ENCODE measurements at places on chromosomes 5 and 9.

DNA sequence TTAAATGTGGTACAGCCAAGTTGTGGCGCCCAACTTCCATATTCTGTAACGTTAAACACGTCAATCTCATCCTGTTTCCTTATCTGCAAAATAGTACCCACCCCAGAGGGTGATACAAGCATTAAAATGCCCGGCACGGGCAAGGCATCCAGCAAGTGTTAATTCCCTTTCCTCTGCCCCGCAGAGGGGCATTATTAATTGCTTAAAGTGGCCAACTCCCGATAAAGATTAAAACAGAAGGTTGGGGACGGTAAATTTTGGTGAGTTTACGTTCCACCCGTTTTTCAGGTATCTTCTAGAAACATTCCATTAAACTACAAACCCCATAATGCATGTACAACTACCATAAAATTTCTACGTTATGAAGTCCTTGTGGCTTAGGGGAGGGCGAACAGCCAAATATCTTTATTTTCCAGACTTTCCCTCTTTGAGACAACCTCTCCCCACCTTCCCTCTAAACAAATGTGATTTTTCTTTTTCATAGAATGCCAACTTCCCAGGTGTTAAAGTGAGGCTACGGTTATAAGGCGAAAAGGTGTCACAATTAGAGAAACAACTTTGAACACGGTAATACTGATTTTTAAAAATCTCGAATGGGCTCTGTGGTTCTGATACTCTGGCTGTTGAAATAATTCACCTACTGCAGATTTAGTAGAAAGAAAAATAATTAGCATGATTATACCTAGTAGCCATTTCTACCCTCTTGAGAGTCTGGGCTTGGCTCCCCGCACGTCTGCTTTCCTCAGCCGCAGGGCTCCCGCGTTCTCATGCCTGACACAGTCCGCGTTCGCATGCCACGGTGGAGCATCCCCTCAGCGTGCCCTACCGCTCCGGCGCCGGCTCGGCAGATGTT, 1.2 kb upstream of the GPBP1 start:
- DNase-seq = no peak

- DNase-seq = no peak
These were observed 109.7 kb downstream of the TRIO start for GRCh38 chr5:14252793-14253192.

DNA sequence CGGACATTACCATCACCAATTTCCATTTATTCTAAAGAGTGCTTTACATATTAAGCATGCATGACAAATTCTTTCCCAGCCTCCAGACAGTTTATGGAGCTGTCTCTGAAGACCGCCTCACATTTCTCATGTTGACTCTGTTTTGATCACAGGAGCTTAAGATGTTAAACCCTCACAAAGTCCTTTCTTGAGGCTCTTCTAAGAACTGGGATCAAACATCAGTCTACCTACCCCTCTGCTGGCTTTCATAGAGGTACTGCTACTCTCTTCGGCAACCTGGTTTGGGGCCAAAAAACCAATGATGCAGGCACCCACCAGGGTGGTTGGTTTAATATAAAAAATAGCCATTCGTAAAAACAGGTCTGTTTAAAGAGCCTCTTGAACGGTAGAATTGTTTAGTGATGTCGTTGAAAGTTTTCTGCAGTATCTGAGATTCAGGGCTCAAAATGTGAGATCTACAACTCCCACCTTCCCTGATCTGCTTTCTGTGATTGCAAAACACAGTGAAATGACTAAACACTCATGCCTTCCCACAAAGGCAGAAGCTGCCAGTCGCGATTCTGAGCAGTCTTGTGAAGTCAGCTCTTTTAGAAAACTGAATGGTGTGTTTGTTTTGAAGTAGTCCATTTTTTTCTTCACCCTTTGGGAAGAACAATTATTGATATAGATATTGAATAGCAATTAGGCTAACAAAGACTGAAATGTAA, 3.5 kb downstream of the RXFP3 start:
- DNase-seq = peak; percentile 52

- no peak for DNase-seq
These were observed 40.7 kb downstream of the TLR4 start for GRCh38 chr9:117744856-117745389.
